ENCODE measurements at places on chromosomes 16 and 17.

- DNase-seq, result no peak
Measured at GRCh38 chr17:80365983-80366382, 49.0 kb upstream of the ENDOV start.

DNA sequence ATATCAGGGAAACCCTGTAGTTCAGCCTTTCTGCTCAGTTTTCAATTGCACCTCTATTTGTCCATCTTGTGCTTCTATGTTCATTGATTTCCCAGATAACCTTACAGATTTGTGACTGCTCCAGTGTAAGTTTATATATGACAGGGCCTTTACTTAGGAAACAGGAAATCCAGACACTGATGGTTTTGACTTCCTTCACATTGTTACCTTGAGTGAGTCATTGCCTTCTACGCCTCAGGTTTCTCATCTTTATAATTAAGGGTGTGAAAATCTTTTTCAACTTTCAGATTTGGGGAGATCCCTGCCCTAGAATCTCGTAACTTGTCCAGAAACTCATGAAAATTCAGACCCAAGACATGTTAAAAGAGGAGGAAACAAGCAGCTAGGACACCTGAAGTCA, 342.4 kb upstream of the TBX2 start:
- peak; percentile 1 for DNase-seq

GRCh38 chr16:11737713-11738112, 4.9 kb downstream of the TXNDC11 start:
- no peak for DNase-seq

DNA sequence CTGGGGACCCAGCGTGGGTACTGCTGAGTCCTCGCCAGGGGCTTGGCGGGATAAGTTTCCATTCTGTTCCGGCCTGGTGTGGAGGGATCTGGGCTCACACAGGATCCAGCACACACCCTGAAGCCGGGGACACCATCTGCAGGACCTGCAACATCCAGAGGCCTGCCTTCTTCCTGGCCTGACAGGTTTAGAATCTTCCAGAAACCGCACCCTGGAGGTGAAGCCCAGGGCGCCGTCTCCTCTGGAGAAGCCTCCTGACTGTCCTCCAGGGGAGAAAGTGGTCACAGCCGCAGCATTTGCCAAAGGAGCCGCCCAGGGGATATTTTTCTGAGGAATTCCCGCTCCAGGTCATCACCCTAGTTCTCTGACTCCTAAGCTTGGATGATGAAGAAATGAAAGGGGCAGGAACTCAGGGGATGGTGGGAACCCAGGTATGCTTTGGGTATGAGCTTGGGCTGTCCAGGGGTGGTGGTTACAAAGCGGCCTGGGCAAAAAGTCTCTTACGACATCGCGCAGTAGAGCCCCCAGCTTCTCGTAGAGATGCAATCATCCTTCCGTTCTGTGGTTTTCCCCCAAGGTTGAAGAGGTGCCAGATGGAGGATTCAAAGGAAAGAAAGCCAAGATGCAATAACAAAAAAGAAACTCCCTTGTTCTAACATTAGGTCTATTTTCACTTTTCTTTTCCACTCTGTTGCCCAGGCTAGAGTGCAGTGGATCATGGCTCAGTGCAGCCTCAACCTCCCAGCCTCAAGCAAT, 9.1 kb upstream of the CRISPLD2 start:
- peak; percentile 35 for DNase-seq

GRCh38 chr16:4787627-4788482, at the start of gene SEPTIN12:
Gene SEPTIN12 (minus strand): TSS chr16:4788345. CDS start chr16:4787645, 700 bp downstream.
- no peak for DNase-seq

GRCh38 chr17:59346876-59347407, 15.5 kb downstream of the YPEL2 start:
- DNase-seq, result no peak

DNA sequence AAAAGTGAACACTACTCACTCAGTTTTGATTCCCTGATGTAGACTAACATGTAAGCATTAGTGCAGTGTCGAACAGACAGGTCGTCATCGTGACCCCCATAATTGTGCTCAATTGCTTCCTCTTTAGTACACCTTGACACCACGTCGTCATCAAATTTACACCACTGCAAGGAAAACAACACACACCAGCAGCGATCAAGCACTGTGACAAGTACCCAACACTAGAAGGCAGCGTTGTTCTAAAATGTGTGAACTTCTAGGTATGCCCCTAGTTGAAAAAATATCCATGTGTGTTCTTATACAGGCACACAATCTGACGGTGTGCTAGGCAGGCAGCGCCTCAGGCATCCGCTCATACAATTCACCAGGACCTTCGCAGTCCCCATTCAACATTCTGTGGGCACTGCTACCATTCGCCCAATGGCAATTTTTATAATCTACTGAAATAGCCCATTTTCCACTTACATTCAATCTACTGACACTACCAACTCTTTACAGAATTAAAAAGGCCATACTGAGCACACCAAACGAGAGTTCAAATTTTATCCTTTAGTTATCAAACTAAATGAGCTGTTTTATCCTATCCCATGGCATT, 23.1 kb downstream of the LITAFD start:
- peak; percentile 35 for DNase-seq

GRCh38 chr16:57390636-57391295, 13.8 kb upstream of the CCL17 start:
- no peak for DNase-seq

- no peak for DNase-seq
Measured at GRCh38 chr17:82301300-82301915, 16.0 kb downstream of the CD7 start.

- no peak for DNase-seq
Measured at GRCh38 chr17:41739661-41740352, 5.4 kb upstream of the HAP1 start.

DNA sequence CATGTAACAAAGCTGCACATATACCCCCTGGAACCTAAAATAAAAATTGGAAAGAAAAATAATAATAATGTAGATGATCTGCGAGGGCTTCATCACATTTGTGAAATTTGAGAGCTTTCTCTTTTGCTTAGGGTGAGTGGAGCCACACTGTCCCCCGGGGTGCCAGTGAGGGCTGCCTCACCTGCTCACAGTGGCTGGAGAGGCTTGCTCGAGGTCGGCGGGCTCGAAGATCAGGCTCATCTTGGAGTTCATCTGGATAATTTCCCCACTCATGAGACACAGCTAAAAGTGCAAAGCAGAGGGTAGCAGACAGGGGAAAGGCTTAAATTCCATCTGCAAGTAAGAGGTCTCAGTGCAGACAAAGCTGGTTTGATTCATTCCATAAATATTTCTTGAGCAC, 123.8 kb downstream of the DNAH3 start:
- DNase-seq, result no peak

DNA sequence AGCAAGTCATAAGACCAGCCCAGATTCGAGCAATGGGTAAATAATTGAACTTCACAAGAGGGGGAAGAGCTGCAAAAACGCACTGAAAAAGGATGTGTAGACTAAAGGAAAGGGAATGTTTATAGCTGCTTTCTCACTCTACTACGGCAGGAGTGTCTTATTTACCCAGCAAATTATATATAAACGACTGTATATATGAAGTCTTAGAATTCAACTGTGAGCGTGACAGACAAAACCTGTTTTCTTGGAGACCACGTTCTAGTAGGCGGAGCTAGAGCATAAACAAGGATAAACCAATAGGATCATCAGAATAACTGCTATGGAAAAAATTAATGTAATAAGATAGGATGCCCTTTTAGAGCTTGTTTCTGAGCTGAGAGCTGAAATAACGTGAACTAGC, 394.6 kb upstream of the MON1B start:
- DNase-seq, result no peak

- no peak for DNase-seq
Measured at GRCh38 chr17:60610473-60610872, 10.5 kb downstream of the PPM1D start.

GRCh38 chr17:7550344-7550743, 1.5 kb downstream of the TNFSF12 start:
- no peak for DNase-seq

DNA sequence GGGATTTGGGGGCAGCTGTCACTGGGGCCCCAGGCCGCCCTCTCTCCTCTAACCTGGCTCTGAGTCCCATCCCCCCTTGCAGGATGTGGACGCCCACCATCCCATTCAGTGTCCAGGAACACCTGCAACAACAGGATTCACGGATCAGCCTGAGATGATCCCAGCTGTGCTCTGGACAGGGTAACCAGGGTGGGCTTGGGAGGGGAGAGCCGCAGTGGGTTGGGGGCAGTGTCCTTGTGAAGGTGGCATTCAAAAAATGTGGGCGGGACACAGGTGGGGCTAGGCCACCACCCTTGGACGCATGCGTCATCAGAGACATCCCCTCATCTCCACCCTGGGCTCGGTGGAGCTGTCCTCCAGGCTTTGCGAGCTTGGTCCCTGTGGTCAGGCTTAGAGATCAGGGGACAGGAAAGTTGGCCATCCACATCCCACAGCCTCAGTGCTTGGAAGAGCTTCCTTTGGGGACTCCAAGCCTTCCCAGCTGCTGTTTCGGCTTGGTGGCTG, 19.1 kb downstream of the DEXI start:
- DNase-seq, result no peak

- DNase-seq, result no peak
Measured at GRCh38 chr16:73909529-73910035, 387.0 kb upstream of the PSMD7 start.

DNA sequence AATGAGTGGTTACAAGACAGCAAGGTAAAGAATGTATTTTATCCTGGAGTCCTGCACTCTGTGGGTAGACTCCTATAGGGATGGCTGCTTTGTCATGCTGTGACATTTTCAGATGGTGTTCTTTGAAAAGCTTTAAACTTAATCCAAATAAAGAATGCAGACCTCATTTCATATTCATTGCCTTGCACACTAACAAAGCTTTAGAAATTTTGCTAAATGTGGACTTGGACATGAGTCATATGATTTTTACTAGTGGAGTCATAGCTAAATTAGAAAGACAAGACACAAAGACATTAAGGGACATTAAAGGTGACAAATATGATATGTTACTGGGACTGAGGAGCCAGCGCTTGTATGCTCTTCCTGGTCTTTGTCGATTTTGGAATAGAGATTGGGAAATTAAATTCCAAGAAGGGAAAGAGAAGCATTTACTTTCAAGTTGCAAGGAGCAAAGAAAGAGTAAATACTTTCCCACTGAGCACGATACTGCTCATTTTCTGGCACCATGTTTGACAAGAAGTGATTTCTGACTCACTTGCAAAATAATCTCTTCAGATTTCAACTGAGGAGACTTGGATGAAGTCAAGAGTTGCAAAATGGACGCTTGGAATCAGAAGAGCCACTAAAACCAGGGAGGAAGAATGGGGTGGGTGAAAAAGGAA, 152.9 kb upstream of the MYOCD start:
- no peak for DNase-seq

DNA sequence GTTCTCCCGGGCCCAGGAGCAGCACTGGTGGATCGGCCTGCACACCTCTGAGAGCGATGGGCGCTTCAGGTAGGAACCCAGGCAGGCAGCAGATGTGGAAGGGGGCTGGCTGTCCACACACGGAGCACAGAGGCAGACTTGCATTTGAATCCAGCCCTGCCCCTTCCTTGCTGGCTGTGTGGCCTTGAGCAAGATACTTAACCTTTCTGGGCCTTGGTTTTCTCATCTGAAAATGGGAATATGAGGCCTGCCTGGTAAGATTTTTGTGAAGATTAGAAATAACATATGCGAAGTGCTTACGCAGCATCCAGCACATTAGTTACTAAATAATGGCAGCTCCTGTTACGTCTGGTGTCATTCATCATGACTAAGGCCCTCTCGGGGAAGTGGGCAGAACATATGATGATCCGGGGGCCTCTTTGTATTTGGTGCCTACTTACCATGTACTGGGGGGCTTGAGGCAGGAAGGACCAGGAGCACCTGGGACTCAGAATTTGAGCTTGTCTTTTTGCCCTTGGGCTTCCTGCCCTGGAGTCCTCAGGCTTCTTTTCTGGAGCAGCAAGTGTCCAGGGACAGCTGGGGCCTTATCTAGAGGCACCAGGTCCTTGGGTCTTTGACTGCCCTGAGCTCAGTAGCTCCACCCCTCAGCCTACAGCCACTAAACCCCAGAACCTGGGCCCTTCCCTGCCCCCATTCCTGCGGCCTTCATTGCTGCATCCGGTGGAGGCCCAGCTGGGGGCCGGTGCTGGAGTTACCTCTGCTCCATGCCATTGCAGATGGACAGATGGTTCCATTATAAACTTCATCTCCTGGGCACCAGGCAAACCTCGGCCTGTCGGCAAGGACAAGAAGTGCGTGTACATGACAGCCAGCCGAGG, 53.8 kb downstream of the MRC2 start:
- no peak for DNase-seq

- DNase-seq, result no peak
Measured at GRCh38 chr17:2214047-2214928, 89.3 kb downstream of the SMG6 start.

GRCh38 chr16:721765-722540, 1.0 kb downstream of the ANTKMT start:
- DNase-seq, result no peak

DNA sequence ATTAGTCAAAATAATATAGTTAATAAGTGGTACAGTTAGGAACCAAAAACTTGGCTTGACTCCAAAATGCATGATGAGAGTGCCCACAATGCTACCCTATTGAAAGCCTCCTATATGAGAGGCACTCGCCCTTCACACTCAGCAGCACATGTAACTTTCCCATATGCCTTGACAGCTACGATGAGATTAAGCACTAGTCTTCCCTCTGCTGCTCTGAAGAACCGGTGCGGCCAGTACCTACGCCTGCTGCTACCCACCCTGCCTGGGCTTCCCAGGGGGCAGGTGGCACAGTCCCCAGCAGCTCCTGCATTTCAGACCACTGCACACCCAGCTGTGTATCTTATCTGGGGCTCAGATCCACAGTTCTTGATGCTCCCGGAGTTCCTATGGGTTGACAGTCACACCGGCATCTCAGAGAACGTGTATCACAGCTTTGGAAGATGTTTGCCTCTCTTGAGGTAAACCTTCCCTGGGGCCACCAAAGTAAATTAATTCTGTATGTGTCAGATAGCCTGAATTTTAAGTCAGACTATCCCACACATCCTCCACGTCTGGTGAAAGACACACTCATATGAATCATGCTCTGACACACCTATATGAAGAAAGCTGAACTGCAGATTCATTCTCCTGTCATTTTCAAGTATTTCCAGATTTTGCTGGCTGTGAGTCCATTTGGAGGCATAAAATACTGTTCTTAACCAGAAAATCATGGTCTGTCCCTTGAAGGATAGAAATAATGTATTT, 77.8 kb downstream of the MYH10 start:
- no peak for DNase-seq

GRCh38 chr17:81491181-81491581, 21.4 kb downstream of the ACTG1 start:
- no peak for DNase-seq

Measured in CD4-positive, alpha-beta T cell treated with Interleukin-10 for 1 hour (primary cell).